ENCODE measurements at places on chromosomes 13 and 19.

DNA sequence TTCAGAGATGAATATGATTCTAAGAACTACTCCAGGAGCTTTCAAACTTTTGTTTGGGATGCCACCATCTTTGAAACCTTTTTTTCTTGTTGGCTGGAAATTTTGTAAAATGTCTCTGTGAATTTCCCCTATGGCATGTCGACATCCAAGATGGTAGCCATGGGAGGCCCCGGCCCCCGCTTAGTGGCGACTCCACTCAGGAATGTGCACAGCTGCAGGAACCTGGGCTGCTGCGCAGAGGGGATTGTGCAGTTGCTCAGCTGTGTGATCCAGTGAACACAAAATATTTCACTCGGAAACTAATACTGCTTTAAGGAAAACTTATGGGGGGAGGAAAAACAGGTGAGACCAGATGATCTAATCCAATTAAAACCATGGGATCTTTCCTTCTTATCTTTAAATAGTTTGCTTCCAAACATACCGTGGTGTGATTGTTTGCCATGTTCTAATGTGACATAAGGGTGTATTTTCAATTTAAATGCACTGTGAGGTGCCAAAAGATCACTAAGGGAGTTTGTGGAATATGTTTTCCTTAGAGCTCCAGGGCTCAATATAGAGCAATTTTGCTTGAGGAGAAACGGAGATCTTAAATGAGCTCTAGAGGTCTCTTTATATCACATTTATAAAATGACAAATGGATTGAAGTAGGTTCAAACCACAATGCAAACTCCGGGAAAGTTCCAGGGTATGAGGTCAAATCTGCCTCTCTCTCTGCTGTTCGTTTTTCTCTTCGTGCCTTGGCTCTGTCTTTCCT is 497.7 kb downstream of the FGF9 start:
- no peaks in the 10 kb centered on the region for H3K36me3 ChIP-seq
- peaks cover 26% of the 10 kb centered on the region for H3K4me1 ChIP-seq
- DNase-seq, result no peak
- no peak overlapping the region for H3K4me3 ChIP-seq
- H3K27me3 ChIP-seq, result no peaks in the 10 kb centered on the region

- H3K4me1 ChIP-seq, result peaks cover 21% of the 10 kb centered on the region
- DNase-seq, result no peak
- H3K4me3 ChIP-seq, result peak overlapping the region; percentile 95
- H3K36me3 ChIP-seq, result no peaks in the 10 kb centered on the region
Observed at GRCh38 chr19:40797963-40798682, 868 bp upstream of the EGLN2 start.

GRCh38 chr19:4057931-4058692 is 8.6 kb downstream of the ZBTB7A start:
- no peak overlapping the region for H3K27ac ChIP-seq
- peaks cover 6% of the 10 kb centered on the region for H3K4me1 ChIP-seq
- H3K4me3 ChIP-seq, result no peak overlapping the region
- no peak for DNase-seq
- no peaks in the 10 kb centered on the region for H3K27me3 ChIP-seq

DNA sequence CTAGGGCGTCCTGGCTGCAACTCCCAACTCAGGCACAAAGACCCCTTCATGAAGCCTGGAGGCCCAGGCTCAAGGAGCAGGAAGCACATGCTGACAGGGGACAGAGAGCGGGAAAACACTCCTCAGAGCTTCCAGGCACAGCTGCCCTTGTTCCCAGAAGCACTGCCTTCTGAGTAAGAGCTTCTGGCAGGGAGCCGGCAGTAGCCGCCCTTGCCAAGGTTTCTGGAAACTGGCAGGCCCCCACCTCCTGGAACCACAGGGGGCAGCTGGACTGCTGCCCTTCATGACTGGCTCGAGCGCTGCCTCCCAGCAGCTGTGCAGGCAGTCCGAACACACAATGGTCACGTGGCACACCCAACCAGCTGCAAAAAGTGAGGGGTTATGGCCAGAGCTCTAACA is 33.6 kb upstream of the EPHX3 start:
- no peak overlapping the region for H3K4me3 ChIP-seq
- H3K4me1 ChIP-seq, result peaks cover 18% of the 10 kb centered on the region
- peaks cover 16% of the 10 kb centered on the region for H3K36me3 ChIP-seq
- H3K27me3 ChIP-seq, result no peaks in the 10 kb centered on the region
- H3K27ac ChIP-seq, result no peak overlapping the region

DNA sequence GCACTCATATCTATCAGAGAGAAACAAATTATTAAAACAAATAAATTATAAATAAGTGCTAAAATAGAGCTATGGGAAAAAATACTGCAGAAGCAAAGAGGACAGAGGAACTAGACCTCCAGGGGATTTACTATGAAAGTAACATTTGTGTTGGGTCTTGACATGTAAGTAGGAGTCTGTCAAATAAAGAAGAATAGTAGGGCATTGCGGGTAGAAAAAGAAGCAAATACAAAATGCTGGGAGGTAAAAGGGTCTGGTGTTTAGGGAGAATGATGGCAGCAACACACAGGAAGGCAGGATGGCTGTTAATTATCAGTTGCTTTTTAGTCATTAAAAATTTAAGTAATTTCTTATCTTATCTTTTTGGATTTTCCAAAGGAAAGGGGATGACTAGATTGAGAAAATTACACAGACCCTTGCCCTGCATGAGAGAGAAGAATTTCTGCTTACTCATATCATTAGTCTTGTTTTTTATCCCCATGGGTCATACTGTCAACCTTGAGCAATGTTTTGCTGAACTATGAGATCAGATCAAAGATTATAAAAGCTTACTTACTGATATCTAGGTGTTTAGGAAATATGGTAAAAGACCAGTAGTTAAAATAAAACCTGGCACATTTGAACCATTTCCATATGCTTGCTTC is 472.7 kb downstream of the DIAPH3 start:
- peak overlapping the region; percentile 13 for H3K4me3 ChIP-seq
- no peak for DNase-seq
- H3K27ac ChIP-seq, result peak overlapping the region; percentile 7
- H3K36me3 ChIP-seq, result peaks cover 5% of the 10 kb centered on the region

- no peaks in the 10 kb centered on the region for H3K27me3 ChIP-seq
- no peak overlapping the region for H3K27ac ChIP-seq
- H3K4me1 ChIP-seq, result no peaks in the 10 kb centered on the region
- no peak for DNase-seq
- H3K36me3 ChIP-seq, result peaks cover 9% of the 10 kb centered on the region
Observed at GRCh38 chr19:47082493-47082892, 31.1 kb downstream of the ZC3H4 start.

- peaks cover 47% of the 10 kb centered on the region for H3K27me3 ChIP-seq
- no peaks in the 10 kb centered on the region for H3K4me1 ChIP-seq
- no peak overlapping the region for H3K27ac ChIP-seq
- H3K36me3 ChIP-seq, result no peaks in the 10 kb centered on the region
- DNase-seq, result peak; percentile 44
Observed at GRCh38 chr13:111865826-111866225, 201.1 kb upstream of the SOX1 start.

DNA sequence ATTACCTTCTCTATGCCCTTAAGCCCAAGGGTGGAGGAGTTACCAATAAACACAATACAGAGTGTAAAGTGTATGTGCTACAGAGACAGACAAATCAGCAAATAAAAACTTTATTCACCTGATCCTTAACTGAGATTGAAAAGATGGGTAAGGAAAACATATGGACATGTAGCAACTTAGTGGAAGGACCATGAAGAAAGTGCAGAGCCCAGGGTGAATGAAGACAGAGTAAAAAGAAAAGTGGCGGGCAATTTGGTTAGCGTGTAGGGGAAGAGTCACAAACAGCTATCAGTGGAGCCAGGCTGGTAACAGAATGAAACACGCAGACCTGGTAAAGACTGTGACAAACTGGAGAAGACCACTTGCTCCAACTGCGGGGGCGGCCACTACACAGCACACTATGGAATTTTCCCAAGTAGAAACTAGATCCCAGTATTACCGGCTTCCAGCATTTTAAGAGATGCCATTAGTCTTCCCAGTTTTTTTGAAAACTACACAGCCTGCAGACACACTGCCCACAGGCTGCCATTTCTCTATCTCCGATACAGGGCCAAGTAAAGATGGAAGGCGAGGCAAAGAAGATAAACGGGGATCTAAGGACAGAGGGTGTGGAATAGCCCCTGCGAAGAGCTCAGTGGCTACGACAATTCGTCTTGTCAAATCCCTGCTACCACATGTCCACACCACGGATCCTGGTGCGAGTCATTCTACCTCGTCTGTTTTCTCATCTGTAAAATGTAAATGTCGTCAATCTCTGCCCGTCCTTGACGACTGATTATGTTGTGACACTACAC is 1.2 kb downstream of the UQCRFS1 start:
- peaks cover 22% of the 10 kb centered on the region for H3K4me1 ChIP-seq
- H3K27me3 ChIP-seq, result peaks cover 8% of the 10 kb centered on the region
- no peak for DNase-seq
- H3K27ac ChIP-seq, result peak overlapping the region; percentile 99

DNA sequence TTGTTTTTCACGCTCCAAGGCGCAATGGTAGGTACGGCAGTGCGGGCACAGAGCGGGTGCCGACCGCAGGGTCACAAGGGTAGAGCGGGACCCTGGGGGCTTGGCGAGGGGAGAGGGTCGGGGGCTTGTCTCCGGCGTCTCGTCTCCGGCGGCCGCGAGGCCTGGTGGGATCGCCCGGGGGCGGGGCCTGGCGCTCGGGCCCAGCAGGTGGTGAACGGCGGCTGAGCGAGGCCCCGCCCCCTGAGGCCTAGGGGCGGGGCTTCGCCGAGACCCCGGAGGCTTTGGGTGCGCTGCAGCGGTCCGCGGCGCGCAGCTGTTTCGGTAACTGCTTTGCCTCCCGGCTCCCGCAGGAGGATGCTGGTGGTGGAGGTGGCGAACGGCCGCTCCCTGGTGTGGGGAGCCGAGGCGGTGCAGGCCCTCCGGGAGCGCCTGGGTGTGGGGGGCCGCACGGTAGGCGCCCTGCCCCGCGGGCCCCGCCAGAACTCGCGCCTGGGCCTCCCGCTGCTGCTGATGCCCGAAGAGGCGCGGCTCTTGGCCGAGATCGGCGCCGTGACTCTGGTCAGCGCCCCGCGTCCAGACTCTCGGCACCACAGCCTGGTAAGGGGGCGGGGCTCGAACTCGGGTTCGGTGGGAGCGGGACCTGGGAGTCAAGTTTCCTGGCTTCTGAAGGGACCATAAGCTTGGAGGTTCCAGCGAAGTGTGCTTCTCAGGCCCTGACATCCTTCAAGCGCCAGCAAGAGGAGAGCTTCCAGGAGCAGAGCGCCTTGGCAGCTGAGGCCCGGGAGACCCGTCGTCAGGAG is at the start of gene TSEN34:
Gene TSEN34, plus strand, starts transcription at position 298 of the 800 bp plus-strand sequence. Its CDS starts 57 bp downstream, at position 355.
- H3K4me3 ChIP-seq, result peak within 1 kb of the TSS; percentile 97
- peak within 1 kb of the TSS; percentile 100 for H3K27ac ChIP-seq
- H3K27me3 ChIP-seq, result no peaks in the 10 kb centered on the region
- peaks cover 8% of the 10 kb centered on the region for H3K36me3 ChIP-seq
- peaks cover 7% of the 10 kb centered on the region for H3K4me1 ChIP-seq
- DNase-seq, result peak; percentile 93

GRCh38 chr19:31253526-31254179 is 95.6 kb downstream of the TSHZ3 start:
- H3K27ac ChIP-seq, result peak overlapping the region; percentile 14
- peaks cover 18% of the 10 kb centered on the region for H3K27me3 ChIP-seq
- H3K36me3 ChIP-seq, result no peaks in the 10 kb centered on the region

DNA sequence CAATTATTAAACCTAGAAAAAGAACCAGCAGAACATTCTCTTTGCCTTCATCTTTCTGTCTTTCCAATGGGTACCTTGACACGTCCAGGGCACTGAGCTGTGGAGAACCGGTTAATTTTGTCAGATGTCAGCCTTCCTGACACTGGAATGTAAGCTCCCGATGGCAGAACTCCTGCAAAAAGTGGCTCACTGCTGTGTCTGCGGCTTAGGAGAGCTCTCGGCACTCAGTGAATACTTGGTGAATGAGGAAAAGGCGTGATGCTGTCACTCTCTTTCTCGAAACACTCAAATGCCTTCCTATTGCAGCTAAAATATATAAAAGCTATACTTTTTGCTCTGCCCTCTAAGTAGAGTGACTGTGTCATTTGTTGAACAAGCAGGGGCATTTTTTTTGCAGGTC is 17.6 kb downstream of the CEBPA start:
- H3K4me1 ChIP-seq, result peaks cover 11% of the 10 kb centered on the region
- no peak overlapping the region for H3K27ac ChIP-seq
- H3K4me3 ChIP-seq, result no peak overlapping the region
- peaks cover 3% of the 10 kb centered on the region for H3K36me3 ChIP-seq
- no peak for DNase-seq

DNA sequence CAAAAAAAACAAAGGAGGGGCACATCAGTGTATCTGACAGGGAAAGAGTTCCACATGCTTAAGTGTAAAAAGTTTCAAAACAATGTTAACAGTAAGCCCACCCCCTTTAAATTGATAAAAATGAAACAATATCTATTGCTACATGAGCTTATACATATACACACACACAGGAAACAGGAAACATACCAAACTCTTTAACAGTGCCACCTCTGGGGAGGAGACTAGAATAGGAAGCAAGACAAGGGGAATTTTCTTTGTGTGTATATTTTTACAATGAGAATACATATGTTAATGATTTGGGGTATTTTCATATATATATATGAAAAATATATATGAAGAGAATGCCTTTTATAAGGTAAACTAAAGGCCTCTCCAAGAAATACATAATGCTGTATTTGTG is 44.7 kb downstream of the TPT1 start:
- DNase-seq, result no peak
- H3K27me3 ChIP-seq, result peaks cover under 1% of the 10 kb centered on the region
- H3K4me1 ChIP-seq, result no peaks in the 10 kb centered on the region
- H3K36me3 ChIP-seq, result no peaks in the 10 kb centered on the region

DNA sequence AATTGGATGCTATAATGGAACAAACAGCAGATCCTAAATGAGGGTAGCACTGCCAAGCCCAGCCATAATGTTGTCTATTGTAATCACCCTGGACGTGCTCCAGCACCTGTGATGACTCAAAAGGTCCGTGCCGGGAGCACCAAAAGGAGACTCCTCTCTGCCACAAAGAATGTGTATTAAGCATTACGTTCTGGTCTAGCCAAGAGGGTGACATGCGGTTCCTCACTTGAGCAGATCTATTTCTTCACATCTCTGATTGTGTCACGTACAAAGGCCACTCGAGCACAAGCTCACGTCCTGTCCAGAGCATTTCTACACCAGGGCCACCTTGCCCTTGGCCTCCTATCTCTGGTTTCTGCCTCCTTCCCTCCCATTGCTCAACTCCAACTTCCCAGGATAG is 219.9 kb upstream of the IRS2 start:
- H3K27me3 ChIP-seq, result peaks cover 9% of the 10 kb centered on the region
- no peak overlapping the region for H3K4me3 ChIP-seq
- DNase-seq, result no peak
- no peak overlapping the region for H3K27ac ChIP-seq
- H3K4me1 ChIP-seq, result peaks cover 13% of the 10 kb centered on the region

All from type B pancreatic cell (in vitro differentiated cells).